ENCODE measurements at places on chromosomes 5 and 9.

DNA sequence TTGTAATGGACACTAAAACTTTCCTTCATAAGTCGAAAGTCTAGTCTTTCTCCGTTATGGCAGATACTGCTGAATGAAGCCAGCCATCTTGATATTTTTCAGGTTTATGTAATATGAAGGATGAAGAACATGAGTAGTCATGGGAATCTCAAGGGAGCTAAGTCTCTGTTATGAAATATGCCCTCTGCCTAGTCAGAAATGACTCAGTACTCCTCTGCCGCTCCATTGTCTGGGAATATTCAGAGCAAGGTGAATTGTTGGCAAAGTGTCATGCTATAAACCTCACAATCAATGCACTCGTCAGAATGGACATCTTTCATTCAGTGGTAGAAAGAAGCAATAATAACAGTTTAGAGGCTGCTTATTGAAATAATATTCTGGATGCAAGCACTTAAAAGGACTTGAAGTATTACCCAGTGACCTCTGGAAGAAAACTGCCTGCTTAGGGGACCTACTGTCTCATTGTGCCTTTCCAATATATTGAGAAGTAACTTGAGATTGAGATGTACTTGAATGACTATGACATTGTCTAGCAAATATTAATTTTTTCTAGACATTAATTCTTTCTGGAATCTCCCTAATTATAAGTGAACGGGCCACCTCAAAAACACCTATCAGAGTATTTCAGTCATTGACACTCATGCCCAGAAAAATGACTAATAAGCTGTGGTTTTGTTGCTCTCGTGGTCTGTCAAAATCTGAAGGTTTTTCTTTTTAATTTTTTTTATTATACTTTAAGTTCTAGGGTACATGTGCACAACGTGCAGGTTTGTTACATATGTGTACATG is 1011.5 kb upstream of the ACO1 start:
- DNase-seq, result no peak

DNA sequence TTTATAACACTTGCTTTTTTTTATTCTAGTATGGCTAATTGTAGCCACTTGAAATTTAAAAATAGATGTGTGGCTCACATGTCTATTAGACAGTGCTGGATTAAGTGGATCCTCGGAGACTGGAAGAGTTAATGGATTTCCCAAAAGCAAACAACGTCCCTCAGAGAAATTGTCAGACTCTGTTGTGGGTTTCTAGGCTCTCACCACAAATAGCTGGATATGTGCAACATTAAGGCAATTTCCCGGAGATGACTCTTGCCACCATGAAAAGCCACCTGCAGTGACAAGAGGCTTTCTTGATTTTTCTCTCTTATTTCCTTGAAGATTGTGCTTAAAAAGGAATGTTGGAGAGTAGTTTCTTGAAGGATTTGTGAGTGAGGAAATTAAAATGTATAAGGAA is 43.2 kb downstream of the TMEM167A start:
- DNase-seq, result no peak

GRCh38 chr5:125011419-125011818 is 265.0 kb upstream of the ZNF608 start:
- no peak for DNase-seq

DNA sequence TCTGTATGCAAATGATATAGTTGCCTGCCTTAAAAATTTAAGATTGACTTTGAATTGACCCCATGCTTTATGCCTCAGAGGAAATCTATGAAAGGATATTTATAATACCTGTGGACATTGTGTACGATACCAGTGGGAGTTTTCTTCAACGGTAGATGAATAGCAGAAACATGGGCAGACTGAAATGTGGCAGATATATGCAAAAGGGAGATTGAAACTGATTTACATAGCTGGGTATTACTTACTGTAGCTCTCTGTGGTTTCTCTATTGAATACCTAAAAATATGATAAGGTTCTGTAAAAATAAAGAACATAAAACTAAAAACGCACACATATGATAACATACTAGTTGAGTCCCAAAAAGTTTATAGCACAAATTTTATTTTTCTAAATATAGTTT is 345.2 kb upstream of the PCSK5 start:
- no peak for DNase-seq

- no peak for DNase-seq
Observed at GRCh38 chr5:137888466-137888862, 793 bp upstream of the PKD2L2 start.

DNA sequence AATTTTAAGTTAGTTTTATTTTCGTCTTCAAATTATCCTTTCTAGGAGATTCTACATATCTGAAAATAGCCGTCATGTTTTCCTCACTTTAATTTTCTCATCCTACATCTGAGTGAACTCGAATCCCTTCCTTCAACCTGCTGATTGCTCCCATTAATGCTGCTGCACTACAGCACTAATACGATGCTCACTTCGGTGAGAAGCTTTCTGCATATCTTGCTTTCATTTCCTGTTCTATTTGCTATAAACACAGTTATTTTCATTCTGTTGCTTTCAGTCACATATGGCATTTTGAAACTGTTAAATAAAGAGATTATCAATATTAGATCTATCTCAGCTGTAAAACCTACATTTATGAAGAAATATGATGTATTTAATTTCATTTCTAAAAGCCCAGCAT is 749.2 kb downstream of the EFNA5 start:
- DNase-seq, result no peak

DNA sequence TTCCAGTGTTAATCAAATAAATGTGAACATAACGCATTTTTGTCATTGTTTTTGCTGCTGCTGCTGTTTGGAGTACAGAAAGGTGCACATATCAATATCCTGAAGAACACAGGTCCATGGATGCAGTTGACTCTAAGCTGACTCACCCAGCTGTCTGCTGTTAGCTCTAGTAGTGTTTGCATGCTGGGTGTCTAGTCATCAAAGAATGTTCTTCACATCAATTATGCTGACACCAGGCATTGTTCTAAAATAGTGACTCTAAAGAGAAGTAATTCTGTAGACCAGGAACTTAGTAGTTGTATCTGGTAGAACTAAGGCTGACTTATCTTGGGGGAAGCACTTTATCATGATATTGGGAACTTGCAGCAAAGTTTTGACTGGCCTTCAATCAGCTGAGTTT is 55.7 kb upstream of the DPYSL3 start:
- no peak for DNase-seq

- DNase-seq, result no peak
Observed at GRCh38 chr5:17105744-17106418, 111.5 kb upstream of the BASP1 start.

- no peak for DNase-seq
Observed at GRCh38 chr9:21684831-21685362, 117.5 kb upstream of the MTAP start.

- DNase-seq, result peak; percentile 30
Observed at GRCh38 chr5:151002250-151002649, 18.1 kb upstream of the GPX3 start.

DNA sequence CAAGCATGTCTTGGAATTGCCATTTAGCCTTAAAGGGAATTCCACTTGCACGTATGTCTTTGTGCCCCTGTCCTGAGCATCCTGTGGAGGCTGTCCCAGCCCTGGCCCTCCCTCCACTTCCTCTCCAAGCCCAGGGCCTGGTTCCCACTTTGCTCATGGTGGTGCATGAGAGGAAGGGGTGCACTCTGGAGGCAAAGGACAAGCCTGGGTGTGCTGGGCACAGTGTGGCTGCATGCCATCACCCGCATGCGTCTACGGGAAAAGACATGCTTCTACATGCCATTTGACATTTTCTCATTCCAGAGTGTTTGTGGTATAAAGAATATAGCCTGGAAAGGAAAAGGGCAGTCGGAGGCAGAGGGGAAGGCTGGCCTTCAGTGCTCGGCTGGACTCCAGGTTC is 7.2 kb upstream of the IRX2 start:
- DNase-seq, result no peak

DNA sequence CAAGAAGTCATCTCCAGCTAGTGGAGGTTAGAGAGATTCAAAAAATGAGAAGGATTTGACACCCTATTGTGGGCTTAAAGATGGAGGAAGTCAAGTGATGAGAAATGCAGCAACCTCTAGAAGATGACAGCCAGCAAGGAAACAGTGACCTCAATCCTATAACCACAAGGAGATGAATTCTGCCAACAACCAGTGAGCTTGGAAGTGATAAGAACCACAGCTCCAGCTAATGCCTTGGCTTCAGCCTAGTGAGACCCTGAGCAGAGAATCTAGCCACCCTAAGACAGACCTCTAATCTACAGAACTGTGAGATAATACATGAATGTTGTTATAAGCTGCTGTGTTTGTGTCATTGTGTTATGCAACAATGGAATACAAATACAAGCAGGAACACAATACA is 262.4 kb downstream of the GRIA1 start:
- no peak for DNase-seq

GRCh38 chr5:157997991-157998504 is 139.1 kb upstream of the CLINT1 start:
- no peak for DNase-seq

- DNase-seq, result no peak
Observed at GRCh38 chr5:143120460-143121134, 282.9 kb downstream of the NR3C1 start.

DNA sequence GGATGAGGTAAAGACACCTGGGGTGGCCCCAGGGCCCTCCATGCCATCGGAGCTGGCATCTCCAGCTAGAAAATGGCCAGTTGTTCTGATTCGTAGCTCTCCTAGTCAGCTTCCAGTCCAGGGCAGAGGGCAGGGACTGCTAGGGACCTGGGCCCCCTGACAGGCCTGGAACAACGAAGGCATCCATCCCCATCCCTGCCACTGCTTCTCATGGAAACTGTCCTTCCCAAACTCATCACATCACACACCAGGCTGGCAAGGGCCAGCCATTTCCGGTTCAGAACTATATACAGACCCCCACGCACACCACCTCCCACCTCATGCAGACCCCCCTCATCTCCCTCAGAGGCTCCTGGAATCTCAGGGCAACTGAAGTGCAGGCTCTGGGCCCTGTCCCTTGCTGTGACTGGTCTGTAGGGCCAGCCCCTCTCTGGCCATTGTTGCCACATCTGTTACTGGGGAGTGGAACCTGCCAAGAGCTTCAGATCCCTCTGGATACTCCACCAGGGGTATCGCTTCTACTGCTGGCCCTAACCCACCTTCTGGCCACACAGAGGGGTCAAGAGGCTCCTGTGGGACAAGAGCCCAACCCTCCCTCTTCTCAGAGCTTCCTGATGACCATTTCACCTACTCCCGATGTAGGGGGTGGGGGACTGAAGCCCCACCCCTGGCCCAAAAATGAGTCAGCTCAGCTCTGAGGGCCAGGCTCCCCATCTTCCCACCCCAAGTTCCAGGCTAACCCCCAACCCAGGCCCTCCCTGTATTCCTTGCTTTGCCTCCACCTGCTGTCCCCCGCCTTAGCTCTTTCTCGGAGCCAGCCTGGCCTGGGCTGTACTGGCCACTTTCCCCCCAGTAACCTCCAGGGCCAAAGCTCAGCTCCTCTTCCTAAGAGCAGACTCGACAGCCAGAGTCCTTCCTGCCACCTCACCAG is 1.2 kb upstream of the MZB1 start:
- DNase-seq, result no peak

GRCh38 chr5:4804691-4805360 is 335.3 kb upstream of the ADAMTS16 start:
- DNase-seq, result no peak

DNA sequence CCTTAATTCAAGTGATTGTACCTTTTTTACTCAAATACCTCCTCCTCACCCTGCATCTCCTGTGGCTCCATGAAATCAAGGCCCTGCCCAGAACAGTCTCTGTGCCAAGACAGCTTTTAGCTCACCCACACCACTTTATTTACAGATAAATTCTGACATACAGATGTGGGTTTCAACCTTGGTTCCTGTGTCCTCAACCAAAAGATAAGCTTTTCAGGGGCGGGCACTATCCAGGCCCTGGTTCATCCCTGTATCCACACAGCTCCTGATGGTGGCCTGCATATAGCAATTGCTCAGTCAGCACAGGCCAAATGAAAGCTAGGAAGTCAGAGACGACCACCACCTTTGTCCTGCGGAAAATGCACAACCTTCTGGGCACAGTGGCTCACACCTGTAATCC is 8.3 kb downstream of the SHB start:
- DNase-seq, result no peak

- no peak for DNase-seq
Observed at GRCh38 chr9:124871156-124871561, 9.2 kb downstream of the ARPC5L start.

DNA sequence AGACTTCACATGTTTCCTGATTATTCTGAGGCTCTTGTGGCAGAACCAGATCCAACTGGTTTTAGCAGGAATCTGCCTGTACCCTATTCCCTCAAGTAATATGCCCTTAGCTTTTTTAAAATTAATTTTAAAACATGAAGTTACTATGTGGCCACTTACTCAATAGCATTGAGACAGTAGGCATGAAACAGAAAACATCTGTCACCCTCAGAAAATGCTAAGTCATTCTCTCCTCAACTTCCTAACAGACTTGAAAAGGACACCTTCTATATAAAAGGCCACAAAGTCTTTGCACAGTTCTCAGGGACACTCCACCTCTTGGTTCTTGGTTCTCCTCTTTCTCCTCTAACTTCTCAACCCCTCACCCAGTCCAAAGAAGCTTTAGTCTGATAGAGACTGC is 277.8 kb downstream of the RAB3C start:
- DNase-seq, result no peak

DNA sequence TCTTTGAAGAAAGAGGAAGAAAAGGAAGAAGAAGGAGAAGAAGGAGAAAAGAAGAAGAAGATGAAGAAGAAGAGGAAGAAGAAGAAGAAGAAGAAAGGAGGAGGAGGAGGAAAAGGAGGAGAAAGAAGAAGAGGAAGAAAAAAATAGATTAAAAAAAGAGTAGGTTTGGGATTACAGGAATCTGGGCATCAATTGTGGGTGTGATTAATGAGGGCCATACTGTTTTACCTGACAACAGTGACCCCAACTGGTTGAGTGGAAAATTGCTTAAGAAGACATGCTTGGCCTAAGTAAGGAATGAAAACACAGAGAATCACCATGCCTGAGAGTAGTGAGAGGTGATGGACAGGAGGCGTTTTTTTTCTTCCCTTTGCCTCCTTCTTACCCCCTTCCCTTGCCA is 114.6 kb downstream of the FAM170A start:
- peak; percentile 30 for DNase-seq

DNA sequence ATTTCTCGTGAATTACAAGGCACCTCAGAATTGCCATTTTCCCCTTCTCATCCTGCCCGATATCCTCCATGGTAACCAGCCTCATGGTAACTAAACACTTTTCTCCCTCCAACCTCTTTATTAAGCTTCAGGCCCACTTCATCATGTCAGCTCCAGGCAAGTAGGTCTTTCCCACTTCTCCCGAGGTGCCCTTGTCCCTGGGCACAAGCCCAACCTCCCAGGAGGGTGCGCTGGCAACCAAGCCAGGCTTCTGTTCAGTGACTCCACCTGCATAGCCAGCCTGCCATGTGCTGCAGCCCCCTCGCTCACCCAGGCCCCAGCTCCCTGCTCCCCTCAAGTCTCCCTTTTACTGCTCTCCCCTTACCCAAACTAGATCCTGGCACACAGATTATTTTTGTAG is 47.4 kb upstream of the AFAP1L1 start:
- no peak for DNase-seq

GRCh38 chr5:103424026-103424425 is 138.6 kb downstream of the NUDT12 start:
- no peak for DNase-seq

GRCh38 chr9:89177944-89178829 is at the start of gene SHC3:
TSS of gene SHC3 (minus strand) at chr9:89178818. CDS start at chr9:89178460, 358 bp downstream.
- no peak for DNase-seq
